ENCODE measurements at places on chromosomes 7 and 10.

- no peak for DNase-seq
Observed at GRCh38 chr10:35898716-35899440, 256.8 kb upstream of the FZD8 start.

DNA sequence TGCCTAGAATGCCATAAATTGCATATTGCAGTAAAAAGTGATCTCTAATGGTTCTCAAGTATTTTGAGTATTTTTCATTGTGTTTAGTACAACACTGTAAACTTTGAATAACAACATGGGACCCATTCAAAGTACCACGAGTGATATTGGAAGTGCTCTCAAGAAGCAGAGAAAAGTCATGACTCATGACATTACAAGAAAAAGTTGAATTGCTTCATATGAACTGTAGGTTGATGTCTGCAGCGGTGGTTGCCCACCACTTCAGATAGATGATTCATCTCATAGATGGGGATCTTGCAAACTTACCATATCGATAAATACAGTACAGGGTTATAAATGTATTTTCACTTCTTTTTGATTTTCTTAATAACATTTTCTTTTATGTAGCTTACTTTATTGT lies 33.9 kb downstream of the ENTPD1 start:
- DNase-seq, result no peak

GRCh38 chr7:21984042-21984441 lies 38.3 kb upstream of the CDCA7L start:
- DNase-seq, result no peak

DNA sequence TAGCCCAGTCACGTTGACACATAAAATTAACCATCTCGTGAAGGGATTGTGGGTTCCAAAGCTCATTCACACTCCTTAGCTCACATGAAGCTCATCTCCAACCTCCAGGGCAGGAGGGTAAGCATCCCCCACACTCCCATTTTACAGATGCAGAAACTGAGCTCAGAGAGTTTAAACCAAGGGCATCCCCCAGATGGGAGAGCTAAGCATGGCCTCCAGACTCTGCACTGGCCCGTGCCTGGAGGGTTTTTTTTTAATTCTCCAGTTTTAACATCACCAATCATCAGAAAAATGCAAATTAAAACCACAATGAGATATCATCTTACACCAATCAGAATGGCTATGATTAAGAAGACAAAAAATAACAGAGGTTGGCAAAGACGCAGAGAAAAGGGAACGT lies 53.3 kb upstream of the TCF7L2 start:
- DNase-seq, result no peak

- no peak for DNase-seq
Observed at GRCh38 chr10:30503700-30504266, 69.8 kb downstream of the MAP3K8 start.

- DNase-seq, result no peak
Observed at GRCh38 chr10:122632031-122632430, 67.6 kb downstream of the C10orf120 start.

DNA sequence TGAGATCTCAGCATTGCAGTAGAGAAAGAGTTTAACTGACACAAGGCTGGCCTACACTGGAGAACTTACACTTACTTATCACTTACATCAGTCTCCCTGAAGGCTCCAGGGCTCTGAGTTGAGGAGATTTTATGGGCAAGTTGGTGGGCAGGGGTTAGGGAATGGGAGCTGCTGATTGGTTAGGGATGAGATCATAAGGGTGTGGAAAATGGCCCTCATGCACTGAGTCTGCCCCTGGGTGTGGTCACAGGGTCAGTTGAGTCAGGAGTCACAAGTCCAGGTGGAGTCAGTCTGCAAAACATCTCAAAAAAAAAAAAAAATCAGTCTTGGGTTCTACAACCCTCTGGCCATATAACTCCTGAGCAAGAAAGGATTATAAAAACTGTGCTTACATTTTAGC lies 60.5 kb downstream of the PPP1R17 start:
- no peak for DNase-seq

DNA sequence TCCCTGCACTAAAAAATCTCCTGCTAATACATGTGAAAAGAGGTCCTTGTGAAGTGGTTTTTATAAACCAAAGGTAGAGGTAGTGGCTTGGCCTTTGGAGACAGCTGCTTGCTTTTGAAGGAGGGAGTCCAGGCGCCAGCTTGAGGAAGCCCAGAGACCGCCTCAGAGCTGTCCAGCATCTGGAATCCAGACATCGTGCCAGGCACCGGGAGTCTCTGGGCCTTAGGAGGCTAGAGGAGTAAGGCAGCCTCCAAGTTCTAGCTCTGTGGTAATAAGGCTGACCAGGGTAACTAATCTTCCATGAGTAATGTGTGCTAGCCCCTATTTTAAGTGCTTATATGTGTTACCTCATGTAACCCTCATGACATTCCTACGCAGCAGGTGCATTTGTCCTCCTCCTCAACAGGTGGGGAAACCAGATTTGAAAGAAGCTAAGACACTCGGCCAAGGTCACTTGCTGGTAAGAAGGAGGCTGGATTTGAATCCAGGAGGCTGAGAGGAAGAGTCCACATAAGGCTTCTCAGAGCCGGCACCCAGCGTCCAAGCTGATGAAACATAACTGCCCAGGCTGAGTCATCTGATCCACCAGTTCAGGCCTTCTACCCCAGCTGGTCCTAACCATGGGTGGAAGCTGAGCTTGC lies 26.1 kb downstream of the PRLHR start:
- no peak for DNase-seq

DNA sequence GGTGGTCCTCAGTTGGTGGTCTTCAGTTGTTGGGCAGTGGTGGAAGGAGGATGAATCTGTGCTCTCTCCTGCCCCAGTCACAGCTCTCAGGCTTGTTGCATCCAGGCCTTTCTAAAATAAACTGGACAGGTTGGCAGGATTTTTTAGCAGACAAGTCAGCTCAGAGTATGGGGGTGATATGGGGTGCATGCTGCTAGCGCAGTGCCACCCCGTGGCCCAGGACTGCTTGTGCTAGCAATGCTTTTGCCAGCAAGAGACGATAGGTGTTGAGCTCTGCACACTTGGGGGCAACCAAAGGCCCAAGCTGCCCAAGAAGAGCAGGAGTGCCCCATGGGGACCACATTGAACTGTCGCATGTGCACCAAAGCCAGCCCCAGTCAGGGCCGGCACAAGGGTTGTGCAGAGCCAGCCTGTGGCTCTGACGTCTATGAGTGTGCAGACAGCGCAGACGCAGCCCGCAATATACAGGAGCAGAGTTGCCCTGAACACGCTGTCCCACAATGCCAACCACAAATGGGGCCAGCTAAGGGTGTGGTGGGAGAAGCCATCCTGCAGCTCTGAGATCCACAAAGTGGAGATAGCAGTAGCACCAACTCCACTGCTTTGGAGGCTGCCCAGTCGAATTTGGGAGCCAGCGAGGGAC lies 49.8 kb upstream of the PDSS1 start:
- DNase-seq, result no peak

DNA sequence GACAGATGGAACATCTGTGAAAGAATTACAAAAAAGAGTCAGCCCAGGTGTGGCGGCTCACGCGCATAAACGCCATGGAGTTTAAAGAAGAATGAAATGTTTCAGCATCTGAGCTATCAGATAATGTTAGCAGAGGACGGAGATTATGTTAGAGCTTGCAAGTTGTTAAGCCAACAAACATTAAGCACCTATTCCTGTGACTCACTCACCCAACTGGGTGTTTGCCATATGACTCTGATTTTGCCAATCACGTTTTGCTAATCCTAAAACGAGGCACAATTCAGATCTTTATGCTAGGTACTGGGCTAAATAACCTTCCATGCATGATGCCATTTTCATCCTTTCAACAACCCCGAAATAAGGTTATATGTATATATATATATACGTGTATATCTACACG lies 29.0 kb upstream of the CCNY start:
- no peak for DNase-seq

GRCh38 chr7:69276011-69276729 lies 322.1 kb upstream of the AUTS2 start:
- no peak for DNase-seq

DNA sequence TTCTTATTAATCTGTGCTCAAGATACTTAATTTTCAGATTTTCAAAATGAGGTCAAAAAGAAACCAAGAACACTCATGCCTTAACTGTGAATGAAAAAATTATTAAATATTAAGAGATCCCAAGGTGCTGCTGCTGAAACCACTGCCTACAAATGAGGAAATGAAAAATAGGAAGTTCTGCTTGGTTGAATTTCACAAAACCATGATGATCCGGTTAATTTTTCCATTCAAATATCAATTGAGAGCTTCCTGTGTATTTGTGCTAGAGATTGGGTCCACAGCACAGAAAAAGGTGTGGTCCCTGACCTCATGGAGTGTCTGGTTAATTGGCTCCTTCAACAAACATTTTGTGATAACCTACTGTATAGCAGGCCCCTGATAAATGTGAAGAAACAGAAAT lies 132.7 kb upstream of the YAE1 start:
- DNase-seq, result no peak

GRCh38 chr7:107815254-107815882 lies 12.3 kb upstream of the SLC26A3 start:
- no peak for DNase-seq

DNA sequence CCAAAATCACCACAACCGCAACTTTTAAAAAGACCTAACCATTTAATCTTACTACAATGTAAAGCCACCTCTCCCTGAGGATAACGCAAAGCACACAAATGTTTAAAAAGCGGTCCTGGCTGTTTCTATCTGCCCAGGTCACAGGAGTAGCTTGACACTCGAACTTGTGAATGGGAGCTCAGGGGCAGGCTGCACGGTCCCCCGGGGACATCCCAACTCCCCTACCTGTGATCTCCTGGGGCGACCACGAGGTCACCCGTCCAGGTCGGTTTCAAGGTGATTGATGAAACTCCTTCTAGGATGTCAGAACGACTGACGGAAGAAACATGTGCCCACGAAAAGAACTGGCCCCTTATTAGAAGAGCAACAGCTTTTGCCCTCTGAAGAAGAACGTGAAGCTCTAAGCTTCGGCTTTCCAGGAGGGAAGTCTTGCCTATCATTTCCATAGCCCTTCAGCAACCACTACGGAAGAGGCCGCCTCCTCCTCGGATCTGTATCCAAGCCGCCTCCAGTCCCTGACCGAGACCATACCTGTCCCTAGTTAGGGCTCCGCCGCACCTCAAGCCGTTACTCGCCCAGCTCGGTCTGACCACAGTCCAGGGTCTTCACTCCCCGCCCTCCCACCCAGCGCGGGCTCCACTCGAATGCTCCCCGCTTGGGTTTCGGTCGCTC lies 459 bp downstream of the CYCS start:
- no peak for DNase-seq

- no peak for DNase-seq
Observed at GRCh38 chr7:148318838-148319237, 271.7 kb upstream of the C7orf33 start.

GRCh38 chr10:17290226-17290625 lies 62.2 kb downstream of the VIM start:
- DNase-seq, result no peak

DNA sequence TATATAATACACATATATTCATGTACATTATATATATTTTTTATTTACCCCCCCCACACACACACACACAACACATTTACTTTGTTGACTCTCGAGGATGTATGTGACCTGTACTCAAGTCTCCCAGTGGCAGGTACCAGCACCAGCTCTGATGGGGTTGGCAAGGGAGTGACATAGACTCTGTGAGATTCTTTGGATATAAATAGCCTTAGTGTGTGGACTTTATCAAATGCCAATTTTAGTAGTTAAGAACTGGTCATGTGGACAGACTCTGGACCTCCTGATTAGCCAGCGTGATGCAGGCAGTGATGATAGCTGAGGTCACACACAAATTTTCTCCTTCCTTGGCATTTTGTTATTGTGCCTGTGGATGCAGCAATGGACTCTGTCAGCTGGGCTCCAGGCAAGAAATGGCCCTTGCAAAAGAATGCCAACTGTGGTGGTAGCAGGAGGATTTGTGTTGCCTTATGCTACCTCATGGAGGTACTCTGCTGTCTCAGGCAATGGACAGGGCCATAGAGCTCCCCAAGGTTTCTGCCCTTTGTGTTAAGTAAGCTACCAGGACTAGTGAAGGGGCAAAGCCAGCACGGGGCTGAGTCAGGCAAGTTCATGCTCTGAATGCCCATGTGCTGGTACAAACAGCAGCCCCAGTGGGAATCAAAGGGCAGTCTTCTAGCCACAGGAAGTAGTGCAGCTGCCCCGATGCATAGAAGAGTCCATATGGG lies 224.6 kb upstream of the ZWINT start:
- no peak for DNase-seq

DNA sequence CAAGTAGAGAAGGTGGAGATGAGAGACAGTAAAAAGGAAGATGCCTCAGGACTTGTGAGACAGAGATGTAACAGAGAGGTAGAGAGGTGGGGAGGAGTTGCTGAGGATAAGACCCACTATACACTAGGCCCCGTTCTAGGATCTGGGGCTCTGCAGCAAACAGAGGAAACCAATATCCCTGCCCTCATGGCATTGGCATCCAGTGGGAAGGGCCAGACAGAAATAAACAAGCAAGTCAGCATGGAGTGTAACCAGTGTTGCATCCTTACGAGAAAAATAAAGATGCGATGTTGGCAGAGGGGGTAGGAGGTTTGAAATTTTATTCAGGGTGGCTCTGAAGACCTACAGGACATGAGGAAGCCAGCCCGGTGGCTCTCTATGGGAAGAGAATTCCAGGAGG lies 22.0 kb upstream of the EEPD1 start:
- DNase-seq, result no peak

GRCh38 chr7:123440101-123440548 lies 94.3 kb downstream of the IQUB start:
- no peak for DNase-seq

GRCh38 chr10:131972474-131973071 lies 9.2 kb downstream of the BNIP3 start:
- no peak for DNase-seq

DNA sequence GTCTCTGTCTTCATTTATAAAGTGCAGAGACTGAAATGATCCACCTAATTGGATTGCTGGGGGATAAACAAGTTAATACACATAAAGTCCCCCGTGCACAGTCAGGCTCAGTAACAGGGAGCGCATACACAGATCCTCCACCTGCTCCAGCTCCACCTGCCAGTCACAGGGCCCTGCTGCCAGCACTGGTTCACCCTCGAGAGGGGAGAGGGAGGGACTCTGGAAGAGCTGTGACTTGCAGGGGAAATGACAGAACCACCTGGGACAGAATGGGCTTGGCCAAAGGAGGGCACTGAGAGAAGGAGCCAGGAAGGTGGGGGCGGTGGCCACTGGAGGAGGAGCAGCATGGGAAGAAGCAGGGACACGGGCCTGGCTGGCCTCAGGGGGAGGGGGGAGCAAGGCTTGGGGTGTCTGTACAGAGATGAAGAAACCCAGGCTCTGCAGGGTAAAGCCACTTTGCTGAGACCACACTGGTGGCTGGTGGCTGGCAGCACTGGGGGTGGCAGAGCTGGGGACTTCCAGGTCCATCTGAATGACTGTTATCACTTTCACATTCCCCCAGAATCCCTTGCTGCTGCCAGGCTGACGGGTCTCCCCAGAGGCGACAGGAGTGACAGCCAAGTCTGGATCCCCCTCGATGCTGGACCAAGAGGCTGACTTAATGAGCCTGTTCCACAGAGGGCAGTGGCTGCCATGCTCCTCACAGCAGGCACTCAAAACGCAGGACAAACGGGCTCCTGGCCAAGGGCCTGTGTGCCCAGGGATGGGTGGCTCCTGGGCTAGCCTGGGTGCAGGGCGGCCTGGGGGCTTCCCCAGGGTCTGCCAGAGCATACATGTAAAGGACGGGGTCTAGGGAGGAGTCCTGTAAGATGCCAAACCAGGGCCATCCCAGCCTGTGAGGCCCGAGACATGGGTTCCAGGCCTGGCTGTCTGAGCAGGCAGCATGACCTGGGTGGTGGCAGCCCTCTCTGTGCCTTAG lies 151.1 kb downstream of the SH3PXD2A start:
- no peak for DNase-seq
